Sigmoid colon (tissue), 7 donors: ENCODE measurements at places on chromosomes 4 and X. TPM values are rescaled to one million over a fixed set of nuclear protein-coding genes. Genes with fewer than 3 reads are reported as not detected.

The ELK1 gene
- polyA plus RNA-seq: 16.4 TPM

The TEC gene
- 1.2 TPM for polyA plus RNA-seq

The FREM3 gene
- polyA plus RNA-seq: not detected

The EMCN gene
- polyA plus RNA-seq: 3.1 TPM

The IGSF1 gene
- not detected for polyA plus RNA-seq
